CD4-positive, alpha-beta T cell treated with Interleukin-12 subunit alpha and Interleukin-12 subunit beta, for 1 hour (primary cell): ENCODE measurements at places on chromosomes 3 and 15.

DNA sequence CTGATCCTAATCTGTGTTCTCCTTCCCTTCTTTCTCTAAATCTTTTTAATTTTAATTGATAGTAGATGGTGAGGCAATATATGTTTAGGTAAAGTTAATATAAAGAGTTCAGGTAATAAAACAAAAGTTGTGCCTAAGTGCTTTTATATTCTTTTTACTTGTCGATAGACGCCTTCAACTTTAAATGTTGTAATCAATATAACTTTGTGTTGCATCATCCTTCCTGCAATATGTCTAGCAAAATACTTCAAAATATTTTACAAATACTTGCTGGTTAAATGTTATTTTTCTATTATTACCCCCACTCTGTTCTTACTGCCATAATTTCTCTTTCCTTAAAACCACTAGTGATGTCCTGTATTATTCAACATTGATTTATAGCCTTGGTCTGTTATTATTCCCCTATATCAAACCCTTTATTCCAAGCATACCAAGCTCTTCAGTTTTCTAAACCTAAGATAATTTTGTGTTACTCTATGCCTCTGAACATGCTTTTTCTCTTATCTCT, 92.4 kb downstream of the NAALADL2 start:
- DNase-seq = no peak

DNA sequence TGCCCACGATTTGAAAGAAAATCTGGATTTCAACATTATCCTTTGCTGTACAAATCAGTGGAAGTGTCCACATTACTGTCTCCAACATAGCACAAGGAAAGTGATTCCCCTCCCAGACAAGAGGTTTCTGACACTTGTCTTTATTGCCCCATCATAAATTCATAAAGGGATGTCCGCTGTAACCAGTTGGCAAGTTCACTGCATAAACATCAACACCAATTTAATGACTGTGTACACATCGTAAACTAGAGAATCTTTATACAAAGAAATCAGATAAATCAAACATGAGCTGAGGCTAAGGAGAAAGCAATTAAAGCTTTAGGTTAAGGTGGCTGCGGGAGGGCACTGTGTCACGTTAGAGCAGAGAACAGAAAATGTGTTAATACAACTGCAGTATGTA, 129.8 kb downstream of the MEIS2 start:
- DNase-seq = no peak

DNA sequence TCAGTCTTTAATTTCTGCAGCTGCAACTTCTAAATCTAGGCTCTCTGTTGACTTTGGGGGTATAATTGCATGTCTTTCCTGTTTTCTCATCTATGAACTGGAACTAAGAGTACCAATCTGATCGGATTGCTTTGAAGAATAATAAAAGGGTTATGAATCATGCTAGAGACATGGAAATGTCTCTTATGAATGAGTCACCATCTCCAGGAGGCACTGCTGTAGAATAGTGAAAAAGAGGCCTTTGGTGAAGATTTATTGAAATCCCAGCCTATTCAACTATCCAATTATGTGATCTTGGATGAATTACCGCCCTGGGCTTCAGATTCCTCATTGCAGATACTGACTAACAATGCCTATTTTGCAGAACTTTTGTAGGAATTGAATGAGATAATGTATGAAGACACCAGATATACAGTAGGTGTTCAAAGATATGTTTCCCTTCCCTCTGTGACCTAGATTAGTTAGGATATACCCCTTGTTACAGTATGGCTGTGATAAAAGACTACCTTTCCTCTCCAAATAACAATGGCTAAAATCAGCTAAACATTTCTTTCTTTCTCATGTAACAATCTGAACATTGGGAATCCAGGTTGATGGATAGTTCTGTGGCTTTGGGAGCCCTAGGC, 11.5 kb upstream of the CMTM8 start:
- DNase-seq = no peak

DNA sequence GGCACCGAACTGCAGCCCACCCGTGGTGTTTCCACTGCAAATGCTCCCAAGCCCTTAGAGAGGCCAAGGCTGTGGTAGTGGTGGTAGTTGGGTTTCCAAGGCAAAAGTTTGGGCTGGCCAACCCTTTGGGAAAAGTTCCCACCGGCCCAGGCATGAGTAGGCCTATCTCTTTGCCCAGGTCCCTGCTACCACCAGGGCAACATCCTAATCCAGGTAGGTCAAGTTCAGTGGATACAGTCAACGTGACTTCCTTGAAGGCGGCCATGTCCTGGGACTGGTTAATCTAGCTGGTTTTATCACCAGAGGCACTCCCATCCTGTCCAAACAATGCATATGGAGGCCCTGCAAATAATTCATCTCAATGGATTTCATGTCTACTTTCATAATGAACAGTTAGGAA, 1.6 kb upstream of the ONECUT1 start:
- no peak for DNase-seq

DNA sequence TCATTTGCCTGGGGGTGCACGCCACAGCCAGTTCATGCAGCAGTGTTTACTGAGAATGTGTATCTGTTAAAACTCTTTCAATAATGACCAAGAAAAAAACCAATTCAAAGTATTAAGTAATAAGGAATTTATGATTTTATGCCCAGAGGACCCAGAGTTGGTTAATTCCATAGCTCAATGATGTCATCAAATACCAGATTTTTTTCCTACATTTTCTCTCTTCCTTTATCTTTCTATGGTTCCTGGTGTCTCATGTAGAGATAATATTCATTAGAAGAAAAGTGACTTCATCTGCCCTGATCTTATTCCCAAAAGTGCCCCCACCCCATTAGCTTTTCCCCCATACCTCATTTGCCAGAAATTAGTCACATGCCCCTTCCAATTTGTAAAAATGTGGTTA, 44.6 kb upstream of the LMCD1 start:
- DNase-seq = no peak

GRCh38 chr3:140529096-140529495, 148.8 kb upstream of the TRIM42 start:
- DNase-seq = no peak

DNA sequence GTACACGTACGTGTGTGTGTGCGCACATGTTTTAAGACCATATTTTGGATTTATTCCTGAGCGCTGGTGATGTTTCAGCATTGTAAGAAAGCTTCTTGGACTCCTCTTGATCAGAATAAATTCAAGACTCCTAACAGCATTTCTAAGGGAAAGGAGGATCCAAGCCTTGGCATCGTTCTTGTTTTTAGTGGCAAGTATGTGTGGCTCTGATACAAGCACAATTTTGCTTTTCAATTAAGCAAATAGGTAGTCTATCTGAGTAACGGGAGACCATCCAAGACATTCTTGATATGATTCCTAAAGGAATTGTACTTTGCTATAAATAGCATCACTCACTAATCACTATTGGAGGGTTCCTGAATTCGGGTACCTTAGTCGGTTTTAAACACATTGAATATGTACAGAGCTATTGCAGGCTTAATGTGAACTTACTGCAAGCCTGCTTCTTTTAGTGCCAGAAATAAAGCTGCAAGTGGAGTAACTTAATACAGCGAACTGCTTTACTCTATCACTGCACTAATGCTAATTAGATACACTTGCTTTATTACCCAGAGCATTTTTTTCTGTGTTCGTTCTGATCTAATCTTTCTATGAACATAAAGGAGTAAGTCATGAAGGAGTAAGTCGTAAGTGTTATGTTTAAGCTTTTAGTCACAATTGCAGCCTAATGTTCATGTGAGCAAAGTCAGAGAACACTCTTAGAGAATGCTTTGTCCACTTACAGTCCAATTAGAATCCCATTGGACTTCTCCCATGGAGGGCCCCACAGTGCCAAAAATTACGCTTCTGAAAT, 186.3 kb downstream of the MCTP2 start:
- no peak for DNase-seq

GRCh38 chr3:166296179-166296783, 459.1 kb upstream of the BCHE start:
- no peak for DNase-seq

DNA sequence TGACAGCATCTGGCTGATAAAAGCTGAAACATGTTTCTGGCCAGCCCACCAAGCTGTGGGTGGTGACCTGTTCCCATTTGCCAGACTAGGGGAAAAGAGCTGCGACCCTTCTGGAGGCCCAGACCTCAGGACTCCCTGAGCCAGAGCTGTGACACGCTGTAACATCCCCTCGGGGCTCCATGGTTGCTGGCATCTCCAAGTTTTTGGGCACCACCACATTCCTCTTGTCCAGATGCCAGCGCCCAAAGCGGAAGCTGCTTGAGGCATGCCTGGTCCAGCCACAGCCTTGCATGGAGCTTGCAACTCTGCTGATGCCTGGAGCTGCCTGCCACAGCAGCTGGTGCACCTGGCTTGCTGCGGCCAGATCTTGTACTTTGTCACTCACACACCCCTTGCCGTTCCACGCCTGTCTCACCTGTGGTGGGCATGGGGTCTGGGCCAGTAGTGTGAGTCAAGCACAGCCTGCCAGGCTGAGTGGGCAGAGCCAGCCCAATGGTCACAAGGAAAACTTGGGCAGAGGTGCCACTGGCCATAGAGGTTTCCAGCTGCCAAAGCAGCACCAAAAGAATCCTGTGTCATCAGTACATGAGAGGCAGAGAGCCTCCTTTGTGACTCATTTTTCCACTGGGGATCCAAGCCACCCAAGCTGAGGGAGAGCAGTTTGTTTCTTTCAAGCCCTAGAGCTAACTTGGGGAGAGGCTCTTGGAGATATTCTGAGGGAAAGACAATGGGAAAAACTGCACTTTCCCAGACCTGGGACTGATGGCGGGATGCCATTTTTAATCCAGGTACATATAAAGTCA, 45.7 kb upstream of the PTX3 start:
- DNase-seq = no peak

GRCh38 chr3:32401556-32402081, 10.0 kb downstream of the CMTM7 start:
- DNase-seq = peak; percentile 68

GRCh38 chr3:159158213-159158612, 356.4 kb downstream of the MFSD1 start:
- no peak for DNase-seq

- peak; percentile 11 for DNase-seq
Observed at GRCh38 chr3:126607214-126607908, 47.6 kb downstream of the TXNRD3 start.

DNA sequence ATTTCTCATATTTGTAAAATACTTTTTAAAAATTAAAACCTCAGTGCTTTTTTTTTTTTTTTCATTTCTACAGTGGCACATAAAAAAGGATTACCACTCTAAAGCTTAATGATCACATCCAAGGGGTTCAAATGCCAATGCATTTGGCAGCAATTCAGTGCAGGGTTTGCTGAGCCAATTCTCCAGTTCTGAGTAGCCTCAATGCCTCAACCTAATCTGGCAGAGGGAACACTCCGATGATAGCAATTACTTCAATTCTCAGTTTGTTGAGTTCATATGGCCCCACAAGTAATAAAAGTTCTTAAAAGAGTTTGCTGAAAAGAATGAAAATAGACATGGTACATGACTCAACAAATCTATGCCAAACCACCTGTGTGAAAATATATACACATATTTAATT, 79.3 kb upstream of the RBMS3 start:
- DNase-seq = no peak

DNA sequence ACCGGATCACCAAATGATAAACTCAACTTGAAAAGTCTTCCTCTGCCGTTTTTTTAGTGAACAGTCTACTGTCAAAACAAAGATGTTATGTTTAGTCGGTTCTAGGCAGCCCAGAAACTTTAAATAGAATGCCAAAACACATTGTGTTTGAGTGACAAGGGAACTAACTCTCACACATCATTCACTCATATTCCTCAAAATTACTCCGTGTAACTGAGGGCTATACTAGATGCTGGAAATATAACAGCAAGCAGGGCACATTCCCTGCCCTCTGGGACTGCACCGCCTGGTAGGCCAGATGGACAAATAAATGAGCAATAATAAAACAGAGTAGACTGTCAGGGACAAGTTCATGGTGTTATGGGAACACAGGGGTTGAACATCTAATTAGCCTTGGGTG, 251.4 kb downstream of the MAGI1 start:
- no peak for DNase-seq

DNA sequence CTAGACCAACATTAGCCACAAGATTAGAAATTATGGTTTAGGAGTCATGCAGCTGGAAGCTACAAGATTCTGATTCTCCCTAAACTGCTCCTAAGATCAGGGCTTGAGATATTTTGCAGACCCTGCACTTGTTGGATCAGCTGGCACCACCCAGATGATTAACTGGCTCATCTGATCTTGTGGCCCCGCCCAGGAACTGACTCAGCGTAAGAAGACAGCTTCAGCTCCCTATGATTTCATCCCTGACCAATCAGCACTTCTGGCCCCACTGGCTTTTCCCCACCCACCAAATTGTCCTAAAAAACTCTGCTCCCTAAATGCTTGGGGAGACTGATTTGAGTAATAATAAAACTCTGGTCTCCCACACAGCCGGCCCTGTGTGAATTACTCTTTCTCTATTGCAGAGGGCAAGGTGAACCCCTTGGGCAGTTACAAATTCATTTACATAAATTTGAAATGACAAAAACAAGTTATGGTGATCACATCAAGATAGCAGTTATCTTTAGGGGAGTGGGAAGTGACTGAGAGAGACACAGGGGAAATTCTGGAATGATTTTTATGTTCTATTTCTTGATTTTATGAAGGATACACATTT, 76.5 kb downstream of the CD200R1L start:
- no peak for DNase-seq

GRCh38 chr3:52856666-52857065, 21.8 kb upstream of the MUSTN1 start:
- DNase-seq = no peak

DNA sequence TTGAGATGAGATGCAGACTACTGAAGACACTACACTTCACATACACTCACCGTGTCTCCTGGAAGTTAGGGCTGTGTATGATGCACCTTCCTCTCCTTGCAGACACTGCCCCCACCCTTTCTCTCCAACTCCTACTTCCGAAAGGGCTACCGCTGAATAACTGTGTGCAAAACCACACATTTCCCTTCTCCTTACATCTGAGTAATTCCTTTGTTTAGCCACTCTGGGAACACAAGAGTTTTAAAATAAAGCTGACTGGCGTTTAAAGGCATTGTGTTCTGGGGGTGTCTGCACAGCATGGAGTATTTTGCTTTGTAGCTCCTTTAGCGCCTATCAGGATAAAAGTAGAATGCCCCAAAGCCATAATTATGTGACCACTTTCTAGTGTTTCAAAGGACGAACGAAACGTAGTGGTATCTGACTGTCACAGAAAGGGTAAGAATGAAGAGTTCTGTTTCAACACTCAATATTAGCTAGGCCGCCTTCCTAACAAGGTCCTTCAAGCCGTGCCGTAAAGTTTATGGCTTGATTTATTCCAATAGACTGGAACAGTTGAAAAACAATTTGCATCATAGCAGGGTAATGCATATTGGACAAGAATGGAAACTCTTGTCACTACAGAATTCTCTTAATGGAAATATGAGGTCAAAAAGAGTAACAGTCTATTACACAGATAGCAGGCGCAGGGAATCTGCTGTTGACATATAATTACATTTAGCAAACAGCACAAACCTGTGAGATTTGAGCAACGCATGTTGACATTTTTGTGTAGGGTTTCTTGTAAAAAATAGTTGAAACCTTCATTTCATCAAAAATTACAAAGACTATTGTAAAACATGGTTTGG, 619.9 kb downstream of the FOXP1 start:
- no peak for DNase-seq
